ENCODE measurements at places on chromosomes 6 and 20. TPM values are rescaled to one million over a fixed set of nuclear protein-coding genes. Genes with fewer than 3 reads are reported as not detected.
A peak's percentile ranks its signal among the peaks of the same experiment; 100 is the strongest.

GRCh38 chr20:17912916-17913315 is 55.7 kb downstream of the SNX5 start:
- peaks cover 5% of the 10 kb centered on the region for H3K27me3 ChIP-seq
- no peak overlapping the region for H3K27ac ChIP-seq
- H3K4me3 ChIP-seq, result no peak overlapping the region
- no peak for DNase-seq
- no peaks in the 10 kb centered on the region for H3K4me1 ChIP-seq

OTOR gene
- not detected for total RNA-seq

- no peak overlapping the region for H3K4me3 ChIP-seq
- DNase-seq, result no peak
- H3K36me3 ChIP-seq, result no peaks in the 10 kb centered on the region
- no peak overlapping the region for H3K27ac ChIP-seq
Observed at GRCh38 chr20:36337886-36338285, 31.7 kb downstream of the DLGAP4 start.

AGER gene
- total RNA-seq, result 15.6 TPM

DNA sequence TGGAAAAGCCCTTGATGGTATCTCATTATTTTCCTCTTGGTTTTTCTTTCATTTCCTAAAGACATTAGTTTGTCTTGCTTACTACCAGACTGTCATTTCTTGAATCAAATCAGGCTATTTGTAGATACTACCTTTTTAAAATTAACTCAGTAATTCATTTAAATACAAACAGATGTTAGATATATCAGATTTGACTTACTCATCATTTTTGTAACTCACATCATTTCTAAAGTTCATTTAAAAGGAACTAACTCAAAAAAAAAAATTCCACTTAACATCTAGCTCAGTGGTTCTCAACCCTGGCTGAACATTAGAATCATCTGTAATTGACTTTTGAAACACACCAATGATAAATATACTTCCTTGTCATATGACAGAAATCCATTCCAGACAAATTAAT is 48.2 kb upstream of the TINAG start:
- no peaks in the 10 kb centered on the region for H3K36me3 ChIP-seq
- H3K27me3 ChIP-seq, result no peaks in the 10 kb centered on the region
- DNase-seq, result no peak
- H3K4me1 ChIP-seq, result no peaks in the 10 kb centered on the region
- no peak overlapping the region for H3K27ac ChIP-seq
- H3K4me3 ChIP-seq, result no peak overlapping the region

DNA sequence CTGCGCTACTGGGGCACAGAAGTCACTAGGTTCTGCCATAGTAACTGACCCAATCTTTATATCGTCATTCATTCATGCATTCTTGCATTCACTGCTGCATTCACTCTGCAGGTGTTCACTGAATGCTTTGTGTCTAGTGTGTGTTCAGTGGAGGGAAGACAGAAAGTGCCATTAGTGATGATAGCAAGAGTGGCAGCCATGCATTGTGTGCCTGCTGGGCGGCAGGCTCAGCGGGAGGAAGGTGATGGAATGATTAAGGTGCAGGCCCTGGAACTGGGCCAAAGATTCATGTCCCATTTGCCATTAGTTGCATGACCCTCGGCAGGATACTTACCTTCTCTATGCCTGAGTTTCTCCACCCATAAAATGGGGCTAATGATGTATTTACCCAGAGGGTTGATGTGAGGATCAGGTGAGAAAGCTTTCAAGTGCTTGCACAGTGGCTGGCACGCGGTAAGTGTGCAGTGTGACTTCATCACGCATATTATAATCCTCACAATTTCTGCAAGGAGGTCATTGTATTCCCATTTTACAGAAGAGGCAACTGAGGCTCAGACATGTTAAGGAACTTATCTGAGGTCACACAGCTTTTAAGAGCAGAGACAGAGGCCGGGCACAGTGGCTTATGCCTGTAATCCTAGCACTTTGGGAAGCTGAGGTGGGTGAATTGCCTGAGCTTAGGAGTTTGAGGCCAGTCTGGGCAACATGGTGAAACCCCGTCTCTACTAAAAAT is 40.1 kb downstream of the ITPR3 start:
- no peak for DNase-seq
- H3K27me3 ChIP-seq, result no peaks in the 10 kb centered on the region
- H3K4me1 ChIP-seq, result no peaks in the 10 kb centered on the region
- H3K4me3 ChIP-seq, result no peak overlapping the region
- no peak overlapping the region for H3K27ac ChIP-seq

TNFRSF6B gene
- not detected for total RNA-seq

JPH2 gene
- not detected for total RNA-seq

PREX1 gene
- 43.7 TPM for total RNA-seq

DNA sequence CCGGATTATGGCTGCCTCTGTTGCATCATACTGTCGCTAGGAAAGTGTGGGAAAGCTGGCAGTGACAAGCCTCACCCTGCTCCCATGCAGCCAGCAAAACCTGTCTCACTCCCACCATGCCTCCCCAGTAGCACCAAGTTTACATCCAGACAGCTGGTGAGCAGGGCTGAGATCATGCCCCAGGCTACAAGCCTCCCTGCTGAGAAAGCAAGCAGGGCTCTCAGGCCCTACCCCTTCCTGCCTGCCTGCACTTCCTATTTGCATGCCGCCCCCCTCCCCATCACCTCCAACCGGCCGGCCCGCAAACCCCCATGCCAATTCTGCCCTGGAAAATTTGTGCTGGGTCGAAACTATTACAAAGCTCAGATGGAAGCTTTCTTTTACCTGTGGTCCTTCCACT is 408.2 kb upstream of the FKBP1C start:
- H3K4me1 ChIP-seq, result no peaks in the 10 kb centered on the region
- no peaks in the 10 kb centered on the region for H3K27me3 ChIP-seq
- no peaks in the 10 kb centered on the region for H3K36me3 ChIP-seq
- H3K27ac ChIP-seq, result no peak overlapping the region
- no peak for DNase-seq

SYCP2 gene
- total RNA-seq, result 1.5 TPM

- peaks cover 9% of the 10 kb centered on the region for H3K27me3 ChIP-seq
- H3K4me1 ChIP-seq, result no peaks in the 10 kb centered on the region
- peaks cover 11% of the 10 kb centered on the region for H3K36me3 ChIP-seq
- peak overlapping the region; percentile 48 for H3K4me3 ChIP-seq
Observed at GRCh38 chr20:29878281-29878741, 1379.2 kb upstream of the DEFB115 start.

GZF1 gene
- 3.3 TPM for total RNA-seq

DNA sequence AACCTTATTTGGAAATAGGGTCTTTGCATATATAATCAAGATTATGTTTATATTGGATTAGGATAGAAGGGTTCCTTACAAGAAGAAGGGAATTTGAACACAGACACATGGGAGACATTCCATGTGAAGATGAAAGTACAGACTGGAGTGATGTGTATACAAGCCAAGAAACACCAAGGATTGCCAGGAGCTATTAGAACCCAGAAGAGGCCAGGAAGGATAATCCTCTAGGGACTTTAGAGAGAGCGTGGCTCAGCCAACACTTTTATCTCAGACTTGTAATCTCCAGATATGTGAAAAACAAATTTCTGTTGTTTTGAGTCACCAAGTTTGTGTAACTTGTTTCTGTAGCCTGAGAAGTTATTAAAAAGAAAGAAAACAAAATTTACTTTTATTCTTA is 1173.9 kb upstream of the CITED2 start:
- no peak overlapping the region for H3K4me3 ChIP-seq
- DNase-seq, result no peak
- no peak overlapping the region for H3K27ac ChIP-seq
- no peaks in the 10 kb centered on the region for H3K27me3 ChIP-seq
- H3K36me3 ChIP-seq, result no peaks in the 10 kb centered on the region

Data from activated naive CD4-positive, alpha-beta T cell treated with anti-CD3 and anti-CD28 coated beads for 36 hours (primary cell).